CD4-positive, CD25-positive, alpha-beta regulatory T cell (primary cell): ENCODE measurements at places on chromosomes 6 and 20. TPM values are rescaled to one million over a fixed set of nuclear protein-coding genes. Genes with fewer than 3 reads are reported as not detected.

DNA sequence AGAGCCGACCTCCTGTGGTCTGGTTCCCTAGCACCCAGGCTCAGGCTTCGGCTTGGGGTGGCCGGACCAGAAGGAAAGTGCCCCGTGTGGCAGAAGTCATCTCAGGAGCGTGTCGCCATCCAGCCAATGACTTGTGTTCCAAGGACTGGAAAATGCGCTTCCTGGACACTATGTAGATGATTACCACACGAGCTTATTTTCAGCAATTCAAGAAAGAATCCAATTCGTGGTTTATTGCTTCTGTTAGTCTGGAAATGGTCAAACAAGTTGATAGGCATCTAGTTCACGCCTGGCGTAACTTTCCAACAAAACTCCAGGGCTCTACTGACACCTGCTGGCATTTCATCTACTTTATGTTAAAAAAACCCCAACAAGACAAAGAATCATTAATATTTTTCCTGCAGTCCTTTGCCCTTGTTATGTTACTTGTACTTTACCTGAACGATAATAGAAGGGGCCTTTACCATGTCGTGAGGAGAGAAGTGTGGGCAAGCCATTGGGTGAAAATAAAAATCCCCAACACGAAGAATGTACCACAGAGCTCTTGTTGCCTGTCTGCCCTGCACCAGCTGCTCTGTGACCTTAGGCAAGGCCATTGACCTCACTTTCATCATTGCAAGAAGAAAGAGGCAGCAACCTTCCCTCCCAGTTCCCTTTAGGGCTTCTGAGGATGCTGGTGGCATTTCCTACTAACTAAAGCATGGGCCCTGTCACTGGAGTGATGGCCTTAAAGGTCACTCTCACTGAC, 154.7 kb upstream of the LAMP5 start:
- DNase-seq: no peak

- DNase-seq: no peak
These were observed 92.2 kb downstream of the UNC5CL start for GRCh38 chr6:40946738-40947301.

DNA sequence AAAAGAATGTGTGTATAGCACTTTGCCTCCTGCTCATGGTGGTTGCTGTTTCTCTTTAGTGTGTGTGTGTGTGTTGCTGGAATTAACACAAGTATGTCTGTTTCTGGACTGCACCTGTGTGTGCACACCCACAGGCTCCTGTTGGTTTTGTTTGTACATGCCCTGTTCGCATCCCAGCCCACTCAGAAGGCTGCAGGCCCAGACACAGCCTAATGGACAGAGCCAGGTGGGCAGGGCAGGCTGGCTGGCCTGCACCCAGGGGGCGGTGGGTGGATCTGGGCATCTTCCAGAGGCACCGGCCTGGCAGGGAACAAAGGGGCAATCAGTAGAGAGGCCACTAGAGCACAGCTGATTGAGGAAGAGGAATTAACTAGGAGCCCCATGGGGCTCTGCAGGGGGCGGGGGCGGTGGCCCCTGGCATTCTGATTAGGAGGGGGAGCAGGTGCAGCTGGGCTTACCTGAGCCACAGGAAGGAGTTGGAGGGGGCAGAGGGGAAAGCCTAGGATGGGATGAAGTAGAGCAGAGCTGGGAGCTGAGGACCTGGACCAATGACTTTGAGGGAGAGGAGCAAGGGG, 21.9 kb downstream of the CD40 start:
- no peak for DNase-seq

DNA sequence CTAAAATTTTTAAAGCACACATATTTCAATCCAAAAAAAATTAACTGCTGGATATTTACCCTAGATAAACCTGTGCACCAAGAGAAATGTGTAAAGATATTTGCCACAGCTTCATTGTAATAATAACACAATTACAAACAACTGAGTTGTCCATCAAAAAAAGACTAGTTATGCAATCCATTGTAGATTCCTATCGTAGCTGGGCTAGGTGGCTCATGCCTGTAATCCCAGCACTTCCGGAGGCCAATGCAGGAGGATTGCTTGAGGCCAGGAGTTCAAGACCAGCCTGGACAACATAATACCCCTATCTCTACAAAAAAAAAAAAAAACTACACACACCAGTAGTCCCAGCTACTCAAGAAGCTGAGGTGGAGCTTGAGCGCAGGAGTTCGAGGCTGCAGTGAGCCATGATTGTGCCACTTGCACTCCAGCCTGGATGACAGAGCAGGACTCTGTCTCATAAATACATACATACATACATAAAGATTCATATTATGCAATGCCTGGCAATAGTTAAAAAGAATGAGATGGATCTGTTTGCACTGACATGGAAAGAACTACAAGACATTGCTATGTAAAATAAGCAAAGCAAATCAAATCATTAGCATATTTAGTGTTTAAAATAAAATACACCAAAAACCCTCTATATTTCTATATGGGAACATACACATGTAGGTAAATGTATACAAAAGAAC, 56.5 kb upstream of the CCDC28A start:
- DNase-seq: no peak

DNA sequence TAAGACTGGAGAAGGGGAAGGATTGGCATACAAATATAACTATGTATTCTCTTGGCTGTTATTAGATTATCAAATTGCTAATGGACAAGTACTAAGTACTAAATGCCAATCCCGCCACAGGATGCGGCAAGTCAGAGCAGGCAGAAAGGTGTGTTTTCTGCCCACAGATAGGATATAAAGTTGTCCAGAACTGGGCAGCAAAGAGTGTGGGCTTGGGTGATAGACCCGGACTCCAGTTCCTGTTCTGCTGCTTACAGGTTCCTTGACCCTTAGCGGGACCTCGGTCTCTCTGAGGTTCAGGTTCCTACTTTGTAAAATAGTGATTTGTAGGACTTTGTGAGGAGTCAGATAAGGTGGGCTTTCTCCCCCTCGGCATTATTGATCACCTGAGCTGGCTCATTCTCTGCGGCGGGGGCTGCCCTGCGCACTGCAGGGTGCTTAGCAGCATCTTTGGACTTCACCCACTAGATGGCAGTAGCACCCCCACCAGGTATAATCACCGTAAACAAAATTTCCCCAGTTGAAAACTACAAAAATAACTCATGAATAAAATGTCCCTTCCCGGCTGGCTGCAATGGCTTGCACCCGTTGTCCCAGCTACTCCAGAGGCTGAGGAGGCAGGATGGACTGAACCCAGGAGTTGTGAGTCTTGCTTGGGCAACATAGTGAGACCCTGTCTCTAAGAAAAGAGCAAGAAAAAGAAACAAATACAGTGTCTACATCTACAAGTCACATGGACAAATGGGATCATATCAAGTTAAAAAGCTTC, 193.1 kb downstream of the DOK5 start:
- peak; percentile 4 for DNase-seq

DNA sequence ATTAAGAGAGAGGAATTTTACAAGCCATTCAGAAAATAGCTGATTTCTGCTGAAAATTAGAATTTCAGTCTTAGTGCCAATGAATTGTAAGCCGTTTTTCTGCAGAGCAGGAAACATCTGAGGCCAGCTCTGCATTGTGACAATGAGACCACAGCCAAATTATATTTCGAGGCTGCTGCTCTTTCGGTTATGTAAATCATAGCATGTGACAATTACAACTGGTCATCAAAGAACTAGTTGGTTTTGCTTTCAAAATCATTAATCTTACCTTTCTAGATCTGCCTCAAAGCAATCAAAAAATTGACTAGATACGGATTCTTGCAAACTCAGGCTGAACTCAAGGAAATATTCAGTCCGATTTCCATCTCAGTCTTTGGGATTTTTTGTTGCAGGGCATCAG, 33.4 kb upstream of the INSM1 start:
- DNase-seq: peak; percentile 58

GRCh38 chr6:110013386-110013785, 35.3 kb downstream of the GPR6 start:
- DNase-seq: no peak

DNA sequence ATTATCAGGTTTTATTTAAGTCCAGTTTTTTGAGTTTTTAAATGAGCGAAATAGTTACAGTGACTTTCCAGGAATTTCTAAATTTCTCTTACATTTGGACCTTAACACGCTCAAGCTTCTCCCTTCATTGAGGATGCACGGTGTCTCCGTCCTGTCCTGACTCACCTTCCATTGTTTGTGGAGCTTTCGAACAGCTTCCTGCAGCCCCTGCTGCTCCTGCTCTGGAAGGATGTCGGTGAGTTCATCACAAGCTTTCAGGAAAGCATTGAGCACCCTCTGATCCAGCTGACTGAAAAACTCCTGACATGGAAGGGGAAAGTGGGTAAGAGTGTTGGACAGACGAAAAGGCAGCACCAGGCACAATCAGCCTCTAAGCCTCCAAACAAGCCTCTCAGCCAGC, 183.7 kb downstream of the SYNE1 start:
- no peak for DNase-seq

DNA sequence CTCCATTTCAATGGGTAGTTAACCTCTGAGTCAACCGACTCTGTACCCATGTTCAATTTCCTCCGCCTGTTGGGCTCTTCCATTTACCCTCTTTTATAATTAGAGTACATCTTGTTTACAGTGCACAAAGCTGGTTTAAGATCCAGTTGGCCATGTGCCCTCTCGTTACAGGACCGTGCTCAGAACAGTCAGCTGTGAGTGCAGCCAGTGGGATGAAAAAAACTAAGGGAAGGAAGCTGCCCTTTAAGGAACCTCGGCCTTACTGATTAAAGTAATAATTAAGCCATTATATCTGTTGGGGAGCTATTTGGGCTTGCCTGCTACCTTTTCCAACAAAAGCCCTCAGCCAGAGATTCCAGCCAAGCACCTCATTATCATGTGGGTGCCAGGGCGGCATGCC, 68.8 kb downstream of the TMEM170B start:
- no peak for DNase-seq

DNA sequence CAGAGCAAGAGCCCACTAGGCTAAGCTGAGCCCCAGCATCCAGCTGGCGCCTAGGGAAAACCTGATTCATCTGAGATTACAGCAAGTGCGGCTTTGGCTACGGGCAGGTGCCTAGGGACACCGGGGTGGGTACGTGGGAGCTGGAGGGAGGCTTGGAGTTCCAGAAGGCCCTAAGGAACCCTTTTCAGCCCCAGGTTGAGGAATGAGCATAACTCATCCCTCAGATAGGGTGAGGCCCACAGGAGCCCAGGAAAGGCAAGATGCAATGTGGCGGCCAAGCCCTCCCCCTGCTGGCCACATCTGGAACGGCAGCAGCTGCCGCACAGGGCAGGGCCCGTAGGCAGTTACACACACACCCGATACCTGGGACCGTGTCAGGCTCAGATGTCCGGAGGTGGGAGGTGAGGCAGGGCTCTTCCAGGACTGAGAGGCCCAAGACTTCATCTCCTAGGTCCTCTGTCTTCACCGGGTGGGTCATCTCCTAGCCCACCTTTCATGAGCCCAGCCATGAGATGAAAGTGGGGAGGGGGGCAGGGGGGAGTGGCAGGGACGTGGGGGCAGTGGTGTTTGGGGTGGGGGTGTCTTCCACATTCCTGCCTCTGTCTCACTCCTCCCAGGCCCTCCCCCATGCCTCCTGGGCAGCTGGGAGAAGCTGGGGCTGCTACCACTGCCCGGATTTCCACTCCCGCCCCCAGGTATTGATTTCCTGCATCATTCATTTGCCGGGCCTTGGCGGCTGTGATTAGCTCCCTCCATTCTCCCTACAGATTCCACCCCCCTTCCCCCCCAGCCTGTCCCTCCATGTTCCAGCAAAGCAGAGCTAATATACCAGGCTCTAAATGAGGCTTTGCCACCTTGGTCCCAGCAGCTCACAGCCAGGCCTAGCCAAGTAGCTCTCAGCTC, 5.5 kb downstream of the MDGA1 start:
- DNase-seq: peak; percentile 61

GRCh38 chr6:48078120-48078519, 32.9 kb downstream of the PTCHD4 start:
- DNase-seq: no peak

GRCh38 chr6:36312854-36313648, 23.6 kb downstream of the BNIP5 start:
- DNase-seq: no peak

DNA sequence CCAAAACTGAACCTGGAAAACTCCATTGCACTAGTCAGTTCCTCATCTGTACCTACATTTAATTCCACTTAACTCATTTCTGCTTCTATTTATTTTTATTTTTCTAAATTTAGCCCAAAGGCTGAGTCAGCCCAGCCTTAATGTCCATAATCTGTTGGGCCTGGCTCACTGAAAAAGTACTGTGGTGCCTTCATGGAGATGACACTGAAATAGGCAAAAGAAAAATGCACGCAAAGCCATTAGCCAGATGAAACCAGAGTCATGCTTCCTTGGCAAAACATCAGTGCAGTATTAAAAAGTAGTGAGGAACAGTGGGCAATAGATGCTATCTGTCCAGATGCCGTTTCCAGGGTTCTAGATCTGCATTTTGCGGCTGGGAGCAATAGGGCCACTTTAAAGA, 14.7 kb upstream of the PLCB4 start:
- DNase-seq: no peak

Gene MED23
- 60.6 TPM for total RNA-seq

Gene BTBD3
- 1.2 TPM for total RNA-seq

Gene CASS4
- 9.8 TPM for total RNA-seq

Gene TOMM34
- total RNA-seq: 10.7 TPM

Gene OPRL1
- 1.3 TPM for total RNA-seq

Gene HLA-DPA1
- 102 TPM for total RNA-seq
